Motor neuron (in vitro differentiated cells): ENCODE measurements at places on chromosomes 13 and 19.

DNA sequence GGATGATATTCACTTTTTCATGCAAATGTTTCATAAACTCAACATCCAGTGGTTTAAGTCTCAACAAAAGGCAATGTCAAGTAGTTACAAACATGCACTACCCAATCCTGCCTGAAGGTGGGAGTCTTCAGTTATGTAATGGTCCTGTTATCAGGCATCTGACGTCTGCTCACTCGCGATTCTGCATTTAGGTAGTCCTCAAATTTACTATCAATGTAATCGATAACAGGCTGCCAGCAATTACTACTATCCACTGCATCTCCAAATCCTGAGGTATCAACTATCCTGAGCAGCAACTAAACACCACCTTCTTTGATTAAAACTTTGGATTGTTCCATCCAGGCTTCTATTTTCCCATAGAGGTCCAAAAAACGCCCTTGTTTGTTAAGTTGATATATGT lies 51.2 kb downstream of the NLRP12 start:
- ATAC-seq, result no peak

- ATAC-seq, result no peak
These were observed 38.7 kb upstream of the ZNF254 start for GRCh38 chr19:24048261-24048660.

DNA sequence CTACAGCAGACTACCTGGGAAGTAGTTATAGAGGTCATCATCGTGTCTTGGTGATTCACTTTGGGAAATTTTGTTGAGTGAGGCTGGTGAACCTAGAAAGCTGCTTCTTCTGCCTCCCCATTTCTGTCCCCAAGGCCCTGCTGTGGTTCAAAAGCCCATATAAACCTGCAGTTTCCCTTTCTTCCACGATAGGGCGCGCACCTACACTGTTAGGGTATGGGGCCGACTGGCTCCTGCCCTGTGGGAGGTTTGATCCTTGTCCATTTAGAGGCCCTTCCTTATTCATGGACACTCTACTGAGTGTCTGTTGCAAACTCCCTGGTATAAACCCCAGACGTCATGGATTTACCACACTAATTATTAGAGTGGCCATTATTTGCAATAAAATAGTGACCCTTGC lies 191.8 kb downstream of the GGACT start:
- no peak for ATAC-seq

DNA sequence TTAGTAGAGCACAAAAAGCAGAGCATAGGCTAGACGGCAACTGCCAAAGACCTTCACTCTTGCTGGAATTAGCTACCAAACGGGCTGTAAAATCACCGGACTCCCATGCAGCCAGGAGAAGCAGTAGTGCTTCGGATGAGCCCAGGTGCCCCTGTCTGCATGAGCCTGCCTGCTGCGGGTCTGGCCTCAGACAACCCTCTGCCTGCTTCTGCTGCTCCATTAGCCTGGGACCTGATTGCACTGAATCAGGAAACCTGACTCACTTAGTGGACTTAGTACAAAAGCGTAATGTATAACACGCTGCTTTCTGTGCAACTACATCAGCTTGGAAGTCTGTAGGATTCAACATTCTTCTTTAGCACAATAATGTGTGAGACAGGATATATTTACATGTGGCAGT lies 170.0 kb downstream of the LMO7 start:
- peak; percentile 61 for ATAC-seq
